Substantia nigra (tissue), 51 donors: ENCODE measurements at places on chromosomes 7 and 10.

DNA sequence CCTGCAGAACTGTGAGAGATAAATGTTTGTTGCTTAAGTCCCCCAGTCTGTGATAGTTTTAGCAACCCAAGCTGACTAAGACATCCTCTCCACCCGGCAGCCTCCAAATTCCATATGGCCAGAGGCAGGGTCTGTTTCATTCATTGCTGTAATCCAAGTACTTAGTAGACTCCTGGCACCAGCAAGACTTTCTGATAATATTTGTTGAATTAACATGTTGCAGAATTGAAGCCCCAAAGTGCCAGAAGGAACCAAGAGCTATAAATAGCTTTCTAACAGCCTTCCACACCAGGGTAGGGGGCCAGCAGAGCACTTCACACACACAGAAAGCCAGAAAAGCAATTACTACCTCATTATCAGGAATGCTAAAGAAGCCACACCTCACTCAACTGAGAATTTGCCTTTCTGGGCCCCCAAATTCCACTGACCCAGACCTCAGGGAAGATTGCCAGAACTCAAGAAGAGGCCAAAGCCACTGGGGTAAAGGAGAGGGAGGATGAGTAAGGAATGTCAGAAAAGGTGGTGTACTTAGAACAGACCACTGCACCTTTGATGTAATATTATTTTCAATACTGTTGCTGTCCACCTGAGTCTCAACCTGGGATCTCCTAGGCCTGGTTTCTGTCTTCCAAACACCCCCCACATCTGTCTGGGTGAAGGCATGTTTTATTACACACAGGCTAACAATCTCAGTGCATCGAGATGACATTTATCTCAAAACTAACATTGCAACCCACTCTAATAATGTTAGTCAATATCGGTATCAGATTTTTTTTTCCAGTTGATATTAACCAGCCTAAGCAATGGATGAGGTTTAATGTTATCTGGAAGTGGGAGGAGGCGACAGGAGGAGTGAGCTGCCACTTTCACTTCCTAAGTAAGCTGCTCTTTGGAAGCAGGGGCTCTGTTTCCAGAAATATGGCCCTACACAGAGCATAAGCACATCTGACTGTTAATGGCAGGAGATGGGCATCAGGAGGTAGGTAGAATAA, 5.5 kb downstream of the NOD1 start:
- DNase-seq = no peak

DNA sequence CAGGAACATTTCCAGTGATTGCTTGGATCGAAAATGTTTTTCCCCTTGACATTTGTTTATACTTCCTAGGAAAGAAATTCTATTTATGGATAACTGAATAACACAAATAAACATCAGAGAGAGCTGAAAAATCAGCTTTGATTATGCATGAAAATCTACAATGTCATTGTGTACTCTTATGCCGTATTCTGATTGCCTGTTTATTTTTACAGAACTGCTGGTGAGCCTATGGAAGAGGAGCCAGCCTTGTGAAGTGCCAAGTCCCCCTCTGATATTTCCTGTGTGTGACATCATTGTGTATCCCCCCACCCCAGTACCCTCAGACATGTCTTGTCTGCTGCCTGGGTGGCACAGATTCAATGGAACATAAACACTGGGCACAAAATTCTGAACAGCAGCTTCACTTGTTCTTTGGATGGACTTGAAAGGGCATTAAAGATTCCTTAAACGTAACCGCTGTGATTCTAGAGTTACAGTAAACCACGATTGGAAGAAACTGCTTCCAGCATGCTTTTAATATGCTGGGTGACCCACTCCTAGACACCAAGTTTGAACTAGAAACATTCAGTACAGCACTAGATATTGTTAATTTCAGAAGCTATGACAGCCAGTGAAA, 121.5 kb downstream of the TWIST1 start:
- DNase-seq = no peak

DNA sequence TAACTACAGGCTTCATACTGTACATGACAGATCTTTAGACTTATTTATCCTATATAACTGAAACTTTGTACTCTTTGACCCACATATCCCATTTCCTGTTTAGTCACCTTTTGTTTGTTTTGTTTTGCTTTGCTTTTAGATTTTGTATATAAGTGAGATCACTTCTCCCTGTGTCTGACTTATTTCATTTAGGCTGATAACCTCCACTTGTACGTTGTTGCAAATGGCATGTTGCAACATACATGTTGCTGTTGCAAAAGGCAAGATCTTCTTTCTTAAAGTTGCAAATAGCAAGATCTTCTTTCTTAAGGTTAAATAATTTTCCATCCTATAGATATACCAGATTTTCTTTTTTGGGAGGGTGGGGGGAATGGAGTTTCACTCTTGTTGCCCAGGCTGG, 341.5 kb downstream of the OTUD1 start:
- DNase-seq = no peak

DNA sequence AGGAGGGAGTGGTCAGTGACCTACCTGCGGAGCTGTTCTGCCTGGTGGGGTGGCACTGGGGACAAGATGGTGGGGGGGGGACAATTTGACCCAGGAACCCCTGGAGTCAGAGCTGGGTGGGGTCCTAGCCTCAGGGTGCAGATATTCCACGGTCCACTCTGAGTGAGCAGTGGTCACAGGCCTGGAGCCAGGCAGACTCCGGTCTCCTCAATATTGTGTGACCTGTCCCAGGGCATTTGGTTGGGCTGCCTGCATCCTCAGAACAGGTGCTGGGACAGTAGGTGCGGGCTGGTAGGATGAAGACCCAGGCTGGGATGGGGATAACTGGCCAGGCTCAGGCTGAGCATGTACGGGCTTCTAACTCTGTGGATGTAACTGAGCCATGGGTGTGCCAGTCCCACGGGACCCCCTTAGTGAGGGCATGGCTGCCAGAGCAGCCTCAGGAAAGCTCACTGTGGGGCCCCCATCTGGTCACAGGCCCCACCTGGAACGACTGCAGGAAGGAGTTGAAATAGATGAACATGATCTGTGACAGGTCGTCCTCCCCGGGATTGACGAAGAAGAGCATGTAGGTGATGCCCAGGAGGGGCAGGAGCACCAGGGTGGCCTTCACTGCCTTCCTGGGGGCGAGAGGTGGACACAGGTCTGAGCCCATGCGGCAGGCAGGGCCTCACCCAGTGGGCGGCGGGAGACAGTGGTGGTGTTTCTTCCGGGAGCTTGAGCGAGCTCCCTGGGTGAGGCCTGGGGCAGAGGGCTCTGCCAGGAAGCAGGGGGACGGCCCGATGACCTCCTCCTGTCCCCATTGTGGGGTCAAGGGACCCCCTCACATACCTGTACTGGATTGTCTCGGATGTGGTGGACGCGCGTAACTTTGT, 26.9 kb downstream of the CRHR2 start:
- DNase-seq = no peak

DNA sequence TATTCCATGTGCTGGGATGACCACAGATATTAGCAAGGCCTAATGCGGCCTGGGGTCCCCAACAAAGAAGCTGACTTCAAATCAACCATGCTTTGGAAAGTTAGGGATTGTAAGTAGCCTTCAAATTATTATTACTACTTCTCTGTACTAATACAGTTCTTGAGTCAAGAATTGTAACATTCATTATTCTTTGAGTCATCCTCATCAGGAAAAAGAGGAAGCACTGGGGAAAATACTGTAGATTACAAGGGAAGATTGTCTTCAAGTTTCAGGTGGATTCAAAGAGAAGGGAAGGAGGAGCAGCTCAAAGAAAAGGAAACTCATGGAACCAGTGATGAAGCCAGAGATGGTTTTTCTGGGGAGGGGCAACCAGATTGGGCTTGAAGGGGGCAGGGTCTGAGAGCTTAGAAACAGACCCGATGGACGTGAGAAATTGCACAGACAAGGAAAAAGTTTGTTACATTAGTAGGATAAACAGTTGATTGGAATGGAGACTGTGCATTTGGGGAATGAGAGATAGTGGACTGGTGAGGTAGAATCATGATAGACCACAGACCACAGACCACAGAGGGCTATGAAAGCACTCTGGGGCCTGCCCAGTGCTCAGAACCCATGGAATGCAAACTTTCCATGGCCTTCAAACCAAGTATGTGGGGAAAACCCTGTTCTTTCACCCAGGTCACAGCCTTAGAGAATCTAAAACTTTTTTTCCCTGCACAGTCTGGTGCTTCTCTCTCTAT, 209.9 kb downstream of the ZNF365 start:
- no peak for DNase-seq

DNA sequence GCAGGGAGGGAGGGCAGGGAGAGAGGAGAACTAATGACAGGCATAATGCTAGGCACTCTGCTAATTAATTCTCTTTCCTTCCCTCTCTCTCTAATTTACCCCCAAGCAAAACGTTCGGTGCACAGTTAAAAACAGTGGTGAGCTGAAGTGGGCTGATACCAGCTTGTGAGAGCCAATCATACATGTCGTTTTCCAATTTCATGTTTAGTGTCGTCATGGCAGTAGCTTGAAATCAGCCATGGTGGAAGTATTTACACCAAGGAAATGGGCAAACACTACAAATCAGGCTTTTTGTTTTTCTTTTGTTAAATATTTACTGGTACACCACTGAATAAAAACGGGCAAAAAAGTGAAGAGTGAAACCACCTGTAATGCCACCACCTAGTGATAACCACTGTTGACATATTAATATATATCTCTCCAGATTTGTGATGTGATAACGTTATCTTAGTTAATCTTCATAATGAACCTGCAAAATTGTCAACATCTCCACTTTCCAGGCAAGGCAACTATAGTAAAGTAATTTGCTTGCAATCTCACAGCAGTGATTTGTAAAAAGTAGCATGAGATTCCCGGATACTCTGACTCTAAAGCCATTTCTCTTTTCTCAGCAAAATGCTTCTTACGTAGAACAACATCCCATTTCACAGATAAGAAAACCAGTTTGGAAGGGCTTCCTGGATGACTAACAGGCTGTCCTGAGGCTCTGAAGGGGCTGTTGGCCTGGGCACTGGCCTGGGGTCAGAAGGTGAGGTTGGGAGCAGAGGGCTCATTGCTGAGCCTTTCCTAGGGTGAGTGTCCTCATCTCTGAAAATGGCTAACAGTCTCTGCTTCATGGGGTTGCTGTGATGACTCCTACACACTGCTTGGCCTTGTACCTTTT, 83.7 kb downstream of the ATXN7L1 start:
- DNase-seq = no peak

- DNase-seq = no peak
These were observed 334.8 kb downstream of the PARD3 start for GRCh38 chr10:34480345-34480744.

GRCh38 chr7:118870187-118870586, 645.7 kb downstream of the ANKRD7 start:
- DNase-seq = no peak

GRCh38 chr10:51879238-51879637, 179.8 kb upstream of the CSTF2T start:
- no peak for DNase-seq

GRCh38 chr10:84241185-84241790, at the start of gene LRIT1:
Gene LRIT1 (minus strand): TSS chr10:84241546. CDS start chr10:84241439, 107 bp downstream.
- no peak for DNase-seq

DNA sequence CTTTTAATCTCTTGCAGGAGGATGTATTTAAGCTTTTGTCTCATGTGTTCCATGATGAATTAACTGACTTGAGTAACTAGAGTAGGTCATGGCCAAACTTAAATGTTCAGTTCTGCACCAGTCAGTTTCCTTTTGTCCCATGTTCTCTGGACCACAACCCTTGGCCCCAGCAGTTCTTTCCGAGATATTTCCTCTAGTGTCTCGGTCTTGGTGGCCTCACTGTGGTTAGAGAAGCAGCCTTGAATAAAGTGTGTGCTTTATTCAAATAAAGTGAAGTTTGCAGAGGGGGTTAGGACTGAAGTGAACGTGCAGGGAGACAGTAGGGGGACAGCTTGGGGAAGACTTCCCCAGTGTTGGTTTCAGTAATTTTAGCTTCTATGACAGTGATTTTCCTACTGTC, 9.3 kb downstream of the ZNF212 start:
- no peak for DNase-seq

DNA sequence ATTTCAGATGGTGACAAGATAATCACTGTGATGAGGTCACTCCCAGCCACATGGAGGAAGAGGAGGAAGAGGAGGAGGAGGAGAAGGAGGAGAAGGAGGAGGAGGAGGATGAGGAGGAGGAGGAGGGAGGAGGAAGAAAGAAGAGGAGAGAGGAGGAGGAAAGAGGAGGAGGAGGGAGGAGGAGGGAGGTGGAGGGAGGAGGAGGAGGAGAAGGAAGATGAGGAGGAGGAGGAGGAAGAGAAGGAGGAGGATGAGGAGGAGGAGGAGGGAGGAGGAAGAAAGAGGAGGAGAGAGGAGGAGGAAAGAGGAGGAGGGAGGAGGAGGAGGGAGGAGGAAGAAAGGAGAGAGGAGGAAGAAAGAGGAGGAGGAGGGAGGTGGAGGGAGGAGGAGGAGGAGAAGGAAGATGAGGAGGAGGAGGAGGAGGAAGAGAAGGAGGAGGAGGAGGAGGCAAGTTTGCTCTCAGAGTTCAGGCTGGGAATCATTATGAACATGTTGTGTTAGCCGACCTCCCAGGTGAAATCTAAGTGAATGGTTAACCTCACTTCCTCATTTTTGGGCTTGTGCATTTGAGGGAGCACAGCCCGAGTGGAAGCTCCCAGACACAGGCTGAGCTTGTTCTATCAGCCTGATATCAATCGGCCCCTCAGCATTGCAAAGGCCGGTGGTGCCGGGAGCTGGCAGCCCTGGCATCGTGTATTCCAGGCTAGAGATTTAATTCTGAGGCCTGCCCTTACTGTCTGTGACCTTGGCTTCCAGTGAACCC, 236.2 kb upstream of the PITRM1 start:
- no peak for DNase-seq

GRCh38 chr7:94239661-94240234, 154.9 kb upstream of the COL1A2 start:
- DNase-seq = no peak

DNA sequence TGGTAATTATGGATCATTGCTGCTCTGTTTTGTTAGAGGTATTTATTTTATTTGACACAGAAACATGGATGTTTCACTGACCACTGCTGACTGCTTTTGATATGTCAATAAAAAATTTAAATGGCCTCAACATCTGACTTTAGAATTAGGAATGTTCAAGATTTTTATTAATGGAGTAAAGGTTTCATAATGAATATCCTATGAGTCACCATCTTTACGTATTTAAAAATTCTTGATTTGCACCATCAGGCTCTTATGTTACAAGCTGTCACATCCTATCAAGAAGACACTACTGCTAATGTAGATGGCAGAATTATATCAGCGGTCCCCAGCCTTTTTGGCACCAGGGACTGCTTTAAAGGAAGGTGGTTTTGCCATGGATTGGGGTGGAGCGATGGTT, 578.7 kb upstream of the NRP1 start:
- no peak for DNase-seq

DNA sequence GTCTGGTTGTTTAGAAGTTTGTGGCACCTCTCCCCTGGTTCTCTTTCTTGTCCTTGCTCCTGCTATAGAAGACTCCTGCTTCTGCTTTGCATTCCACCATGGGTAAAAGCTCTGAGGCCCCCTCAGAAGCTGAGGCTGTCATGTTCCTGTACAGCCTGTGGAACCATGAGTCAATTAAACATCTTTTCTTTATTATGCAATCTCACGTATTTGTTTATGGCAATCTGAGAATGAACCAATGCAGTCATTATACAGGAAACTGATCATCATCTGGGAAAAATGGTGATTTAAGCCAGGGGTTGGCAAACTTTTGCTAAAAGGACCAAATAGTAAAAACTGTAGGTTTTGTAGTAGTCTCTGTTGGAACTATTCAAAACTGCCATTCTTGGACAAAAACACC, 175.4 kb downstream of the CSTF2T start:
- DNase-seq = no peak
